ENCODE measurements at places on chromosomes 7 and 10. TPM values are rescaled to one million over a fixed set of nuclear protein-coding genes. Genes with fewer than 3 reads are reported as not detected.

- H3K36me3 ChIP-seq = no peaks in the 10 kb centered on the region
- no peak overlapping the region for H3K27ac ChIP-seq
- no peaks in the 10 kb centered on the region for H3K27me3 ChIP-seq
These were observed 36.5 kb downstream of the RAPGEF5 start for GRCh38 chr7:22320416-22320815.

- H3K27ac ChIP-seq = no peak overlapping the region
- DNase-seq = no peak
- no peaks in the 10 kb centered on the region for H3K4me1 ChIP-seq
- H3K36me3 ChIP-seq = no peaks in the 10 kb centered on the region
These were observed 580.9 kb downstream of the GLRX3 start for GRCh38 chr10:130717083-130717482.

- no peaks in the 10 kb centered on the region for H3K27me3 ChIP-seq
- no peak for DNase-seq
- H3K4me3 ChIP-seq = no peak overlapping the region
- H3K36me3 ChIP-seq = no peaks in the 10 kb centered on the region
- H3K27ac ChIP-seq = no peak overlapping the region
- peaks cover 19% of the 10 kb centered on the region for H3K4me1 ChIP-seq
These were observed 227.8 kb downstream of the DNAJB6 start for GRCh38 chr7:157564517-157565177.

DNA sequence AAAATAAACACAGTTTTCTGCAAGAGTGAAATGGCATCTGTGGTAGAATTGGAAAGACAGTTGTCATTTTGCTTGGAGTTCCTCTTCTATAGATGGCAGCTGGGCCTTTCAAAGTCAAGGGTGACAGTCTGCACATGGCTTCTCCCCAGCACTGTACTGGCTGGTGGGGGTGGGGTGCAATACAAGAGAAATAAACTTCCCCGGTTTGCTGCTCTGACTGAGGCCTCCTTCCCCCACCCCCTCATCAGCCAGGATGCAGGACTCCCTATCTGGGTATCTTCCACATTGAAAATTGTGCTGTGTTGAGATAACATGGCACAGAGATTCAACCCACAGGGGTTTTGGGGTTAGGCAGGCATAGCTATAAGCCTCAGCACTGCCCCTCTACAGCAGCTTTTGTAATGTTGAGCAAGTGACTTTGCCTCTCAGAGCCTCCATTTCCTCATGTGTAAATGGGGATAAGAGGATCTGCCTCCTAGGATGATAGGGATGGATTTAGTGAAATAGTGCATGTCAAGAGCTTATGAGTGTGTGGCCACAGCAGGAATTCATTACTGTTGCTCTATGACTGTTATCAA is 85.8 kb upstream of the WDR11 start:
- peaks cover 4% of the 10 kb centered on the region for H3K27me3 ChIP-seq
- H3K36me3 ChIP-seq = no peaks in the 10 kb centered on the region
- no peaks in the 10 kb centered on the region for H3K4me1 ChIP-seq

DNA sequence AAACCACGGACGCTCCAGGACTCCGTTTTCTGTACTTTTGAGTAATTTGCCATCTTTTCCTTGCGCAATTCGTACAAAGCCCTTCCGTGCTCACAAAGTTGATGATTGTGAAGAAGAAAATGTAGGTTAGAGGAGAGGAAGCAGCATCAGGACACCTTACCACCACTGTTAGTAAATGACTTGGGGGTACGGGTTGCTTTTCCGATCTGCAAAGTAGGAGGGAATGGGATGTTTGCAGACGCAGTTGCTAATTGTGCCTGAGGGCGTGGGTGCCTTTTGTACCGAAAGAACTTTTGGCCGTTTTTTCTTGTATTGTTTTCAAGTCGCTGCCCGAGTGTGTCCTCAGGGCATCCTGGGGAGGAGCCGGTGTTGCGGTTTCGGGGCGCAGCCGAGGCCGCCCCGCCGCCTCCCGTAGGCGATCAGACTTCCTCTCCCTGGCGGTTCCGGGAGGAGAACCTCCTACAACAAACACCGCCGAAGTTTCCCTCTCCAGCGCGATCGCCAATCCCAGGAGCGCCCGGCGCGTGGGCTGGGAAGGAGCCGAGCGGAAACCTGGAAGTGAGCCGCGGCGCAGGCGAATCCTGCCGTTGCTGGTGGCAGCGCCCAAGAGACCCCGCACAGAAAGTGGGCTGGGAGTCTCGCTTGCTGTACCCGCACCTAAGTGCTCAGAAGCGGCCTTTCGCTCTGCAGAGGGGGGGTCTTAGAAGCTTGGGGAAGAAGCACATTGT is 1.0 kb downstream of the PRR15 start:
- no peak for DNase-seq
- peaks cover 90% of the 10 kb centered on the region for H3K27me3 ChIP-seq
- peak overlapping the region; percentile 83 for H3K4me3 ChIP-seq
- H3K36me3 ChIP-seq = no peaks in the 10 kb centered on the region

GRCh38 chr7:83547526-83547925 is 101.4 kb downstream of the SEMA3E start:
- no peaks in the 10 kb centered on the region for H3K4me1 ChIP-seq
- no peak for DNase-seq
- H3K4me3 ChIP-seq = no peak overlapping the region

DNA sequence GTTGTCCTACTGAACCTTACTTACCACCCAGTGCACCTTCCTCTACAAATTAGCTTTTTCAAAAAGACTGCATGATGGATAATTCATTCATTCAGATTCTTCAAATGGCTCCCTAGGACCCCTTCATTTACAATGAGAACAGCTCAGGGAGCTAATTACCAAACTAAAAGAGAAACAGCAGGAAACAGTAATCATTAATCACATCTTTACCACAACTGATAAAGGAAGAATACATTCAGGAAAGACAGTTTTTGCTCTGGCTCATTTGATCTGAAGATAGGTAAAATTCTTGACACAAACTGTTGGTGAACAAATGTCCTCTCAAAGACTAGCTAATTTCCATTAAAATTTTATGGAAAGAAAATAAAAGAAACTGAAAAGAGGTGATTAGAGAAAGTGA is 1652.7 kb upstream of the LRRTM3 start:
- H3K4me1 ChIP-seq = no peaks in the 10 kb centered on the region
- H3K36me3 ChIP-seq = no peaks in the 10 kb centered on the region
- H3K4me3 ChIP-seq = no peak overlapping the region
- no peak overlapping the region for H3K27ac ChIP-seq
- DNase-seq = no peak

GRCh38 chr7:24720283-24720682 is 37.0 kb downstream of the GSDME start:
- peaks cover 11% of the 10 kb centered on the region for H3K4me1 ChIP-seq
- no peaks in the 10 kb centered on the region for H3K36me3 ChIP-seq
- H3K27me3 ChIP-seq = peaks cover 22% of the 10 kb centered on the region
- H3K4me3 ChIP-seq = no peak overlapping the region
- DNase-seq = no peak

- H3K27me3 ChIP-seq = no peaks in the 10 kb centered on the region
- H3K4me3 ChIP-seq = no peak overlapping the region
- H3K27ac ChIP-seq = no peak overlapping the region
- H3K36me3 ChIP-seq = no peaks in the 10 kb centered on the region
- DNase-seq = peak; percentile 28
These were observed 48.3 kb upstream of the FAM171A1 start for GRCh38 chr10:15419279-15419874.

- no peak overlapping the region for H3K27ac ChIP-seq
- peaks cover 14% of the 10 kb centered on the region for H3K36me3 ChIP-seq
- H3K4me3 ChIP-seq = no peak overlapping the region
- no peaks in the 10 kb centered on the region for H3K4me1 ChIP-seq
- H3K27me3 ChIP-seq = no peaks in the 10 kb centered on the region
These were observed 34.5 kb downstream of the MAD1L1 start for GRCh38 chr7:2198206-2198605.

GRCh38 chr7:30251708-30252329 is 32.6 kb upstream of the ZNRF2 start:
- H3K36me3 ChIP-seq = no peaks in the 10 kb centered on the region
- no peak for DNase-seq
- H3K27me3 ChIP-seq = peaks cover 4% of the 10 kb centered on the region
- H3K4me3 ChIP-seq = no peak overlapping the region

GRCh38 chr10:33790521-33791271 is 456.2 kb upstream of the NRP1 start:
- no peak overlapping the region for H3K27ac ChIP-seq
- no peaks in the 10 kb centered on the region for H3K36me3 ChIP-seq
- no peaks in the 10 kb centered on the region for H3K4me1 ChIP-seq
- H3K27me3 ChIP-seq = no peaks in the 10 kb centered on the region

DNA sequence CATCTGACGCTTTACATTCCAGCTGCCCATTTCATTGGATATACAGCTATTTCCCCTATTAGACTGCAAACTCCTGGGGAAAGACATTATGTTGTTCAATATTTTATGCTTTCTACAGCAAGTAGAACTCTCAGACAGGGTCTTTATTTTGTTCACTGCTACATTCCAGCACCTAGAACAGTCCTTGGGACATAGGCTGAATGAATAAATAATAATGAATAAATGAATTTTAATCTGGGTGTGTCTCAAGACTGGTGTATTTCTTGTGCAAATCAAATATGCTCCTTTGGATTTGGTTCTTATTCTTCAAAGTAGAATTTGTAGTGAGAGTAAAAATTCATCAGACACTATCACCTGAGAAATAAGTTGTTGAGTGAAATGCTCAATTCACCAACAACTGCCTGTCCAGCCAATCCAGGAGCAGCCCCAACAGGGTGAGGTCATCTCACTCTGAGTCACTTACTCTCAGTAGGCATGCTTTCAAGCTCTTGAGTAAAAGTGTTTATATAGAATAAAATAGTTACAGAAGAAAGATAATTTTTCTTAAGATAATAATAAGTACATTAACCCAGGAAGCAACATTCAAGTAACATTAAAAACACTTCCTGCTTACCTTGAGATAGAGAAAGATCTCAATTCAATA is 287.5 kb upstream of the NPVF start:
- no peak overlapping the region for H3K4me3 ChIP-seq
- no peak for DNase-seq
- H3K36me3 ChIP-seq = no peaks in the 10 kb centered on the region
- peaks cover 24% of the 10 kb centered on the region for H3K4me1 ChIP-seq
- H3K27me3 ChIP-seq = no peaks in the 10 kb centered on the region

GRCh38 chr7:154504918-154505317 is 452.7 kb downstream of the DPP6 start:
- H3K27me3 ChIP-seq = no peaks in the 10 kb centered on the region
- no peak overlapping the region for H3K4me3 ChIP-seq
- H3K27ac ChIP-seq = no peak overlapping the region

GRCh38 chr7:145909991-145910513 is 206.5 kb upstream of the CNTNAP2 start:
- H3K4me3 ChIP-seq = no peak overlapping the region
- DNase-seq = no peak

GRCh38 chr7:124989911-124990310 is 60.3 kb upstream of the POT1 start:
- no peak overlapping the region for H3K27ac ChIP-seq
- DNase-seq = no peak
- no peaks in the 10 kb centered on the region for H3K36me3 ChIP-seq
- H3K27me3 ChIP-seq = no peaks in the 10 kb centered on the region
- no peak overlapping the region for H3K4me3 ChIP-seq

DNA sequence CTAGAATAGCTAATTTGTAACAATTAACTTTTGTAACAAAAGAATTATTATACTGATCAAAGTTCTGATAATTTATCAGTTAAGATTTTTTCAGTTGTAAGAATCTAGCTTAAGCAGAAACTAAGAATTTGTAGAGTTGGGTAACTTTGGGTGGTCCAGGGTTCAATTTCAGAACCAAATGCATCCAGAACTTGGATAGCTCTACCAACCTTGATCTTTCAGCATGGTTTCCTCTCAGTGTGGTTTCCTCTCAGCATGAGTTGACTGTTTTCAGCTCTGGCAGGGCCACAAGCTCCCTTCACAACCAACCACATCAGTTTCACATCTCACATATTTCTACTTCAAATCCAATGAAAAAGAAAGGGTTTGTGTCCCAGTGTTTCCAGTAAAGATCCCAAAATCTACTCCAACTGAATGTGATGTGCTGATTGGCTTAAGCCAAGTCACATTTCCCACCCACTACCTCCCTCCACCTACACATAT is 3.3 kb upstream of the FAS start:
- H3K4me3 ChIP-seq = no peak overlapping the region
- H3K27me3 ChIP-seq = no peaks in the 10 kb centered on the region
- peak; percentile 34 for DNase-seq
- H3K36me3 ChIP-seq = peaks cover 20% of the 10 kb centered on the region

- H3K4me1 ChIP-seq = no peaks in the 10 kb centered on the region
- H3K4me3 ChIP-seq = no peak overlapping the region
- no peak for DNase-seq
These were observed 1511.9 kb downstream of the REEP3 start for GRCh38 chr10:65032867-65033769.

DNA sequence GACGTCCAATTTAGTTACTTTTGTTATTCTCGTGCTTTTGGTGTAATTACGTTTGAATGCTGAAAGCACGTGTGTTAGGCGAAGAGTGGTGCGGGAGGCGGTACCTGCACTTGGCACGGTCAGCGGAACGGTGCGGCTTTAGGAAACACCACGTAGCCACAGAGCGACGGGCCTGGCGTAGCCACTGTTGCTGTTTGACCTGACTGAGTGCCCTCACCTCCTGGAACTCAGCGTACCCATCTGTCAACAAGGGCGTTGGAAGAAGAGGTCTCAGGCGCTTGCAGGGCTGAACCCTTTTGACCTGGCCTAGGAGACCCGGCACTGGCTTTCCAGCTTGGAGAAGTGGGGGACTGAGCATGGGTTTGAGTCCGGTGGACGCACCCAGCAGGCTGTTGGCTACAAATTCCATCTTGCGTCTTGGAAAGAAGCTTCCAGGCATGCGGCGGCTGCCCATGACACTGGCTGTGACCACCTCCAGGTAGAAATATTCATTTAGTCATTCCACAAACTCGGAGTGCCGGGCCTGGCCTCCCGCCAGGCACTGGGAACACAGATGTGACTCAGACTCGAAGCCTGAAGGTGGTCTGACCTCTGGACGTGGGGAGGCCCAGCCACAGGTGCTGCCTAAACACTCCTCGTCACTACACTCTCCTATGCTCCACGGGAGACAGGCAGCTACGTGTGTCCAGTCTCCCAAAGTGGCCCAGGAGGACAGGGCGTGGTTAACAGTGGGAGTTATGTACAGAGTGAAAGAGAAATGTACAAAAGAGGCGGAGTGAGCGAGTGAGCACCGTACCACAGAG is 22.2 kb downstream of the FAM20C start:
- H3K4me1 ChIP-seq = no peaks in the 10 kb centered on the region
- H3K27ac ChIP-seq = no peak overlapping the region
- no peaks in the 10 kb centered on the region for H3K27me3 ChIP-seq
- H3K4me3 ChIP-seq = no peak overlapping the region

- H3K4me1 ChIP-seq = no peaks in the 10 kb centered on the region
- peaks cover 6% of the 10 kb centered on the region for H3K27me3 ChIP-seq
- no peak for DNase-seq
- H3K4me3 ChIP-seq = no peak overlapping the region
- no peaks in the 10 kb centered on the region for H3K36me3 ChIP-seq
These were observed 9.1 kb downstream of the ADCYAP1R1 start for GRCh38 chr7:31061185-31061584.

- H3K4me1 ChIP-seq = no peaks in the 10 kb centered on the region
- no peaks in the 10 kb centered on the region for H3K27me3 ChIP-seq
- H3K36me3 ChIP-seq = no peaks in the 10 kb centered on the region
- H3K4me3 ChIP-seq = no peak overlapping the region
These were observed 70.3 kb upstream of the HDAC9 start for GRCh38 chr7:18425227-18425626.

CUTC gene
- 29.4 TPM for total RNA-seq

SDK1 gene
- total RNA-seq = 6.1 TPM

GPR85 gene
- not detected for total RNA-seq

Data from activated T-cell treated with anti-CD3 and anti-CD28 coated beads, Interleukin-2, amount 50 U/mL, for 72 hours (primary cell).